B cell (primary cell): ENCODE measurements at places on chromosomes 13 and 19.

- H3K27me3 ChIP-seq: no peaks in the 10 kb centered on the region
- H3K27ac ChIP-seq: no peak overlapping the region
- DNase-seq: no peak
- no peaks in the 10 kb centered on the region for H3K36me3 ChIP-seq
- H3K4me3 ChIP-seq: no peak overlapping the region
These were observed 12.5 kb downstream of the NLRP8 start for GRCh38 chr19:55959996-55960675.

DNA sequence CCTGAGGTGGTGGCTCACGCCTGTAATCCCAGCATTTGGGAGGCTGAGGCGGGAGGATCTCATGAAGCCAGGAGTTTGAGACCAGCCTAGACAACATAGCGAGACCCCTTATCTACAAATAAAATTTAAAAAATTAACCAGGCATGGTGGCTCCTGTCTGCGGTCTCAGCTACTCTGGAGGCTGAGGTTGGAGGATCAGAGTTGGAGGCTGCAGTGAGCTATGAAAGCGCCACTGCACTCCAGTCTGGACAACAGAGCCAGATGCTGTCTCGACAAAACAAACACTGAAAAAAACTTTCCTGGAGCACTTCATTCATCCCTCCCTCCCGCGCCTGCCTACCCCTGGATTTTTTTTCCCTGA lies 665 bp upstream of the ATG4D start:
- peak overlapping the region; percentile 55 for H3K4me3 ChIP-seq
- peaks cover 6% of the 10 kb centered on the region for H3K36me3 ChIP-seq
- DNase-seq: no peak
- H3K27ac ChIP-seq: no peak overlapping the region
- H3K4me1 ChIP-seq: peaks cover 19% of the 10 kb centered on the region

DNA sequence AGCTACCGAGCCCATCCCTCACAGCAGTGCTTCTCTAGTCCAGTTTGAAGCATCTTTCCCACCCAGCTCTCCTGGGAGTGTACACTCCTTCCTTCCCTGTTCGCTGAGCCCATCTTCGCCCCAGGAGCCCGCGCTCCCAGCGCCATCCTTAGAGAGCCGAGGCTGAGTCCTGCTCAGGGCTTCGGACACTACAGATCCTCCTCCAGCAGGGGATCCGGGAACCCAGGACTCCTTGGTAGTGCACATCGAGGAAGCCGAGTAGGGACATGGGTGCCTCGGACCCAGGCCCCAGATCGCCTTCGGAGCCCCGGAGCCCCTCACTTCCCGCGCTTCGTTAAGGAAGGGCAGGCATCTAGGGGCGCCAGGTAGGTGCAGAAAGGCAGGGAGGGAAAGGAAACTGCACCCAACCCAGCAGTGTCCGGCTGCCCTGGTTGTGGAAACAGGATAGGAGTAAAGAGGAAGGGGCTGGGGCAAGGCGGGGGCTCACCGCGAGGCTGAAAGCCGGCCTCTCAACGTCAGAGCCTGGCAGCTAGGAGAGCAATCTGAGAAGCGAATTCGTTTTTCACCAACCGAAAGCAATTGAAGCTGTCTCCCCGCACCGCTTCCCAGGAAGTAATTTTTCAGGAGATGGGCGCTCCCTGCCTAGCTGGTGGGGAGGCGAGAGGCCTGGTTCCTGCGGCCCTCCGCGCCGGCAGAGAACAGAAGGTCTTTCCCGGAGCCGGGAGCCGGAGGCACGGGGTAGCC lies 1.0 kb downstream of the PDX1 start:
- H3K27me3 ChIP-seq: peaks cover 96% of the 10 kb centered on the region
- H3K27ac ChIP-seq: no peak overlapping the region
- peak; percentile 64 for DNase-seq
- no peaks in the 10 kb centered on the region for H3K36me3 ChIP-seq
- peaks cover 59% of the 10 kb centered on the region for H3K4me1 ChIP-seq
- peak overlapping the region; percentile 55 for H3K4me3 ChIP-seq

GRCh38 chr19:47437500-47437899 lies 18.2 kb upstream of the MEIS3 start:
- no peaks in the 10 kb centered on the region for H3K27me3 ChIP-seq
- no peaks in the 10 kb centered on the region for H3K36me3 ChIP-seq
- DNase-seq: no peak

GRCh38 chr13:80329250-80329649 lies 11.7 kb downstream of the SPRY2 start:
- no peaks in the 10 kb centered on the region for H3K4me1 ChIP-seq
- H3K27me3 ChIP-seq: no peaks in the 10 kb centered on the region
- no peaks in the 10 kb centered on the region for H3K36me3 ChIP-seq

- no peak overlapping the region for H3K27ac ChIP-seq
- no peaks in the 10 kb centered on the region for H3K4me1 ChIP-seq
- no peak for DNase-seq
These were observed 1284.2 kb downstream of the EFNB2 start for GRCh38 chr13:105251293-105251692.

DNA sequence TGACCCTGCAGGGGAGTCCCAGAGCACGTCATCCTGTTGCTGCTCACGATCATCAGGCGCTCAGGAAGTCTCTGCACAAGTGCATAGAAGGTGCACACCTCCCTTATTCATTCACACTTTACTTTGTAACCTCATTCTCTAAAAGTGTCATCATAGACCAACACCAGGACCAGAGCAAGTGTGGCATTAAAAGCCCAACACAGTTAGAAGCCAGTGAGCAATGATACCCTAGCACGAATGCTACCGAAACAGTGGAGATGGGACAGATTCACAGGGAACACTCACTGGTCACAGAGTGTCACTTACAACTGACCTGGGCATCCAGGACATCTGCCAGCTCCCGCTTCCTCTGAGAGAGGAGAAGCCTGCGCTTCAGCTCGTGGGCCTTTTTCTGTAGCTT lies 17.0 kb downstream of the HAUS8 start:
- no peaks in the 10 kb centered on the region for H3K4me1 ChIP-seq
- H3K36me3 ChIP-seq: peaks cover 10% of the 10 kb centered on the region
- no peak overlapping the region for H3K4me3 ChIP-seq
- DNase-seq: no peak
- H3K27ac ChIP-seq: no peak overlapping the region

GRCh38 chr13:114035583-114036531 lies 62.0 kb upstream of the C13orf46 start:
- no peaks in the 10 kb centered on the region for H3K36me3 ChIP-seq
- no peak overlapping the region for H3K27ac ChIP-seq
- no peaks in the 10 kb centered on the region for H3K27me3 ChIP-seq
- H3K4me1 ChIP-seq: no peaks in the 10 kb centered on the region
- H3K4me3 ChIP-seq: no peak overlapping the region

- H3K27me3 ChIP-seq: peaks cover 4% of the 10 kb centered on the region
- H3K27ac ChIP-seq: no peak overlapping the region
- DNase-seq: no peak
- no peak overlapping the region for H3K4me3 ChIP-seq
- H3K36me3 ChIP-seq: no peaks in the 10 kb centered on the region
- no peaks in the 10 kb centered on the region for H3K4me1 ChIP-seq
These were observed 79.1 kb upstream of the GPR12 start for GRCh38 chr13:26839682-26840081.

DNA sequence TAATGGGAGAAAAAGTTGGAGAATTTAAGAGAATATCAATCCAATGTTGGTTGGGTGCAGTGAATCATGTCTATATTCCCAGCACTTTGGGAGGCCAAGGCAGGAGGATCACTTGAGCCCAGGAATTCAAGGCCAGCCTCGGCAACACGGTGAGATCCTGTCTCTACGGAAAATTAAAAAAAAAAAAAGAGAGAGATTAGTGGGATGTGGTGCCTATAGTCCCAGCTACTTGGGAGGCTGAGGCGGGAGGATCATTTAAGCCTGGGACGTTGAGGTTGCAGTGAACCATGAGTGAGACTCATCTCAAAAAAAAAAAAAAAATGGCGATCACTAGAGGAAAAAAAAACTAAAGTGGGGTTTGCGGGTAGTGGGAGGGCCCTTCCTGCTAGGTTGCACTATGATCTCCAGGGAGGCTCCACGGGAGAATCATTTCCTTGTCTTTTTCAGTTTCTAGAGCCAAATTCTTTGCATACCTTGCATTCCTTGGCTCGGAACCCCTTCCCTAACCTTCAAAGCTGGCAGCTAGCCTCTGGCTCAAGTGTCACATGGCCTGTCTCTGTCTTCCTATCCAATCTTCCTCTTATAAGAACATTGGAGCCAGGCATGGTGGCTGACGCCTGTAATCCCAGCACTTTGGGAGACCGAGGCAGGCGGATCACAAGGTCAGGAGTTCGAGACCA lies 5.8 kb upstream of the ERCC2 start:
- no peak for DNase-seq
- no peak overlapping the region for H3K4me3 ChIP-seq
- H3K27ac ChIP-seq: no peak overlapping the region
- peaks cover 2% of the 10 kb centered on the region for H3K4me1 ChIP-seq
- no peaks in the 10 kb centered on the region for H3K27me3 ChIP-seq

DNA sequence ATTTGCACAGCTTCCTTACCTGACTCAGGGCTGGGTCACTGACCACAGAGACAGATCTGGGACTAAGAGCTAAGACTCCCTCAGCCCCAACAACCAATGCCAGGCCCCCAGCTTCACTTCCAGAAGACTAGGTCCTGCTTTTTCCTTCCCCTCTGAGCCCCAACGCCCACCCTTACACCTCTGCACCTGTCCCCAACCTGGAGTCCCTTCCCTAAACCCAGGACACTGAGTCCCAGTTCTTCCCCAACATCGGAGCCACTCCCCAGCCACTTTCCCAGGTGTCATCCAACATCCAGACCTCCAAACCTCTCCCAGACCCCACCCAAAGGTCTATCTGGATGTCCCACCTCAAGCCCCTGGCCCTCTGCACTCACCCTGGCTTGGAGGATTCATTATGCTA lies 2.9 kb downstream of the FCER2 start:
- no peaks in the 10 kb centered on the region for H3K27me3 ChIP-seq
- H3K4me1 ChIP-seq: peaks cover 88% of the 10 kb centered on the region
- H3K4me3 ChIP-seq: peak overlapping the region; percentile 77
- peaks cover 42% of the 10 kb centered on the region for H3K36me3 ChIP-seq
- DNase-seq: no peak

GRCh38 chr13:23871616-23872220 lies 17.5 kb downstream of the MIPEP start:
- H3K4me3 ChIP-seq: no peak overlapping the region
- no peaks in the 10 kb centered on the region for H3K27me3 ChIP-seq
- H3K36me3 ChIP-seq: no peaks in the 10 kb centered on the region
- no peak overlapping the region for H3K27ac ChIP-seq
- peak; percentile 44 for DNase-seq

GRCh38 chr19:49591731-49592485 lies 926 bp downstream of the PRR12 start:
- peak overlapping the region; percentile 85 for H3K4me3 ChIP-seq
- peaks cover 16% of the 10 kb centered on the region for H3K4me1 ChIP-seq
- peak; percentile 70 for DNase-seq
- no peaks in the 10 kb centered on the region for H3K27me3 ChIP-seq
- H3K36me3 ChIP-seq: peaks cover 21% of the 10 kb centered on the region

- no peaks in the 10 kb centered on the region for H3K4me1 ChIP-seq
- no peaks in the 10 kb centered on the region for H3K36me3 ChIP-seq
- H3K27me3 ChIP-seq: no peaks in the 10 kb centered on the region
- H3K27ac ChIP-seq: no peak overlapping the region
- no peak overlapping the region for H3K4me3 ChIP-seq
These were observed 193.2 kb upstream of the RFC3 start for GRCh38 chr13:33624740-33625139.

DNA sequence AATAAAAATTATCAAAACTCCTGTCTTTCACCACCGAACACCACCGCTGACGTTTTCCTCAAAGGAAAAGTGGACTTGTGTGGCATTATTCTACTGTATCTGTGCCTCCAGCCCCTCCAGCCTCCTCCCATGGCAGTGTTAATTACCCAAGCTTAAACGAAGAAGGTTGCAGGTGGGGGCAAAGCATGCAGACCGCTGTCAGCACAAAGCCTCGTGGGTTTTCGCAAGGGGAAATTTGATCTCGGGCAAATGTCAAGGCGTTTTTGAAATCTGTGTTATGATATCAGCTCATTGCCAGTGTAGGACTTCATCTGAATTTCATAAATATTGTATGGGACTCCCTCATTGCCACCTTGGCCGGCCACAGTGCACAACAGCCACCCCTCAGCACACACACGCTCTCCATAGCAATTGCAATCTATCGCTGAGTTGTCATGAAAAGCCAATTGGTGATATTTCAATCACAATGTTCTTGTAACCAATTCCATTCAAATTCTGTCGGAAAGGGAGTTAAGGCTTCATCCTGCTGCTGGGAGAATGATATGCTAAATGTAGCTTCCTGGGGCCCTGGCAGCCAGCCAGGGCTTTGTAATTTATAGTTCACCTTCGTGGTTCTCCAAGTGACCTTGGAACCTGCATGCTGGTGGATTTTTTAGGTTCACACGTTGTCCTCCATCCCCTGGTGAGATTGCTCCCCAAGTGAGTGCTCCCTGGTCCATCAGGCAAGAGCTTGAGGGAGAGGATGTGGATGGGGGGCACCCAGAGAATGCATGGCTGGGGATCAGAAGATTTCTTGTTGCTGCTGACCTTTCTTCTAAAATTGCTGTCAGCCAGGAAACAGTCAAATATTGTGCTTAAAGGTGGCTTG lies 16.6 kb downstream of the CHST8 start:
- no peak overlapping the region for H3K27ac ChIP-seq
- H3K27me3 ChIP-seq: no peaks in the 10 kb centered on the region
- no peak overlapping the region for H3K4me3 ChIP-seq
- no peak for DNase-seq
- no peaks in the 10 kb centered on the region for H3K36me3 ChIP-seq
- no peaks in the 10 kb centered on the region for H3K4me1 ChIP-seq

GRCh38 chr13:63481334-63481733 lies 2065.7 kb upstream of the PCDH20 start:
- H3K27me3 ChIP-seq: no peaks in the 10 kb centered on the region
- no peaks in the 10 kb centered on the region for H3K36me3 ChIP-seq
- H3K4me3 ChIP-seq: no peak overlapping the region
- H3K4me1 ChIP-seq: no peaks in the 10 kb centered on the region
- H3K27ac ChIP-seq: no peak overlapping the region

- H3K4me3 ChIP-seq: no peak overlapping the region
- DNase-seq: no peak
- peaks cover 22% of the 10 kb centered on the region for H3K4me1 ChIP-seq
- H3K27ac ChIP-seq: no peak overlapping the region
These were observed 23.5 kb downstream of the URI1 start for GRCh38 chr19:29965492-29965891.

- DNase-seq: no peak
- H3K27ac ChIP-seq: no peak overlapping the region
These were observed 244.2 kb downstream of the UQCRFS1 start for GRCh38 chr19:28968721-28969120.

DNA sequence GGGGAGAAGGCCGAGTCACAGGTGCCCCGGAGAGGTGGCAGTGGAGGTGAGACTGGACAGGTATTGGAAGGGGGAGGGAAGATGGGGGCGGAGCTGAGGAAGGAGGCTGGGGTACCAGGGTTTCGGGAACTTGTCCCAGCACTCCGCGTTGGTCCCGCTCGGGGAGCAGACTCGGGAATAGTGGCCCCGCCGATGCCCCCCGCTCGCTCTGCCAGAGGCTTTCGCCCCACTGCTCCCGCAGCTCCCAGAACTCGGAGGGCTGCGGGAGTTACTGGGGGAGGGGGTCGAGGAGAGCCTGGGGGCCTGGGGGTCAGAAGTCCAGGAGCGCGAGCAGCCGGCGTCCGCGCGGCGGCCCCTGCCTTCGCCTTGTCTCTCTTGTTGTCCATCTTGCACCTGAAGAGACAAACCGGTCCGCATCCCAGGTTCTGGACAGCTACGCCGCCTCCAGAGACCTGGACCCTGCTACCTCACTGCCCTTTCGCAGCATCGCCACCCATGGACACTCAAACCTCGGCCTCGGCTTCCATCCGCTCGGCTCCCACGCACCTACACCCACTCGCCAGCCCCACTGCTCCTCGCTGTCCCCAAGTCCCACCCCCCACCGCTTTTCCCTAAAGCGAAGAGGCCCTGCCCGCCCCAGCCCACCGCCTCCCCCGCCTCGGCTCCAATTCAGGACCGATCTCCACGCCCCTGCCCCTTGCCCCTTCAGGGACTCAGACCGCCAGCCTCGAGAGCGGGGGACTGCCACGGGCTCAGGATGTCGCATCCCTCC lies 700 bp downstream of the PRR36 start:
- no peak overlapping the region for H3K27ac ChIP-seq
- H3K4me1 ChIP-seq: peaks cover 37% of the 10 kb centered on the region
- H3K36me3 ChIP-seq: no peaks in the 10 kb centered on the region
- DNase-seq: peak; percentile 40
